ENCODE measurements at places on chromosomes 11 and 22.

DNA sequence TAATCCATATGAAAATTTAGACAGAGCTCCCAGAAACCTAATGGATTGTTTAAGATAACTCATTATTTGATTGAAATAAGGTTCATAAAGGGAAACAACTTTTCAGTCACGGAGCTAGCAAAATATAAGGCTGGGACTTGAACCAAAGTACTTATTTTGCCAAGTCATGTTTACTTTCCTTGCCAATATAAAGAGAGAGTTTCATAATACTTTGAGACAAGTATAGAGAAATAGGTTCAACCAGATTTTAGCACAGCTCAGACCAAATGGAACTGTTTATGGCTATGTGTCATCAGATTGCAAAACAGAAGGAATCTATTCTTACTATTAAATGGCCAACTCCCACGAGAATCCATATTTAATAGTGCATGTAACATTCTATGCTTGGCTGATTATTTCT lies 1517.5 kb upstream of the TENM4 start:
- no peaks in the 10 kb centered on the region for H3K4me1 ChIP-seq
- DNase-seq = no peak
- no peak overlapping the region for H3K27ac ChIP-seq
- no peaks in the 10 kb centered on the region for H3K36me3 ChIP-seq
- H3K4me3 ChIP-seq = no peak overlapping the region

GRCh38 chr11:14773755-14774154 lies 118.3 kb downstream of the CYP2R1 start:
- peaks cover 17% of the 10 kb centered on the region for H3K4me1 ChIP-seq
- DNase-seq = no peak
- H3K27ac ChIP-seq = no peak overlapping the region
- H3K27me3 ChIP-seq = no peaks in the 10 kb centered on the region

- H3K36me3 ChIP-seq = no peaks in the 10 kb centered on the region
- no peaks in the 10 kb centered on the region for H3K4me1 ChIP-seq
- H3K4me3 ChIP-seq = no peak overlapping the region
- H3K27ac ChIP-seq = no peak overlapping the region
- DNase-seq = no peak
Measured at GRCh38 chr11:117483372-117483771, 155.7 kb downstream of the CEP164 start.

DNA sequence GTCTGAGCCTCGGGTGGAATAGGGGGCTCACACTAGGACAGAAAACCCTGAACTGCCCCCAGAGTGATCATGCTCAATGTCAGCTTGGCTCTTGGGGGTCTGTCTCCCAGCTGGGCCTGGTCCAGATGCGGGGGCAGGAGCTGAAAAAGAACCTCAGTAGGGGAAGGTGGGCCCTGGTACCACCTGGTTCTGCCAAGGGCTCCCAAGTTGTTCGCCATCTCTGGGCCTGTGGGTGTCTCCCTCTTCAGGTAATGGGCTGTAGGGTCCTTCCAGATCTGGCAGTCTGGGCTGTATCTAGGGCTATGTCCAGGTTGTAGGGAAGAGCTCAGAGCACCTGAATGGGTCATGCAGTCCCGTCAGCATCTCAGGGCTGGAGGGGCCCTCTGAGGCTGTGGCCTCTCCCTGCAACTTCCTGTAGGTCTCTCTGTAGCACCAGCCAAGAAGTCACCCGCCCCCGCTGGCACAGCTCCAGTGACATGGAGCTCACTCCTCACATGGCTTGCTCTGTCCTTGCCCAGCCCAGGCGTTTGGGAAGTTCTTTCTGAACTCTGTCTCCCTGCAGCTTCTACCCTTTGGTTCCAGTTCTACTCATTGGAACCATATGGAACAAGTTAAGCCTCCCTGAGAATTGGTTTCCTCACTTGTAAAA lies 33.0 kb upstream of the SOX10 start:
- H3K27ac ChIP-seq = no peak overlapping the region
- H3K36me3 ChIP-seq = no peaks in the 10 kb centered on the region
- no peaks in the 10 kb centered on the region for H3K27me3 ChIP-seq
- no peaks in the 10 kb centered on the region for H3K4me1 ChIP-seq
- no peak for DNase-seq

DNA sequence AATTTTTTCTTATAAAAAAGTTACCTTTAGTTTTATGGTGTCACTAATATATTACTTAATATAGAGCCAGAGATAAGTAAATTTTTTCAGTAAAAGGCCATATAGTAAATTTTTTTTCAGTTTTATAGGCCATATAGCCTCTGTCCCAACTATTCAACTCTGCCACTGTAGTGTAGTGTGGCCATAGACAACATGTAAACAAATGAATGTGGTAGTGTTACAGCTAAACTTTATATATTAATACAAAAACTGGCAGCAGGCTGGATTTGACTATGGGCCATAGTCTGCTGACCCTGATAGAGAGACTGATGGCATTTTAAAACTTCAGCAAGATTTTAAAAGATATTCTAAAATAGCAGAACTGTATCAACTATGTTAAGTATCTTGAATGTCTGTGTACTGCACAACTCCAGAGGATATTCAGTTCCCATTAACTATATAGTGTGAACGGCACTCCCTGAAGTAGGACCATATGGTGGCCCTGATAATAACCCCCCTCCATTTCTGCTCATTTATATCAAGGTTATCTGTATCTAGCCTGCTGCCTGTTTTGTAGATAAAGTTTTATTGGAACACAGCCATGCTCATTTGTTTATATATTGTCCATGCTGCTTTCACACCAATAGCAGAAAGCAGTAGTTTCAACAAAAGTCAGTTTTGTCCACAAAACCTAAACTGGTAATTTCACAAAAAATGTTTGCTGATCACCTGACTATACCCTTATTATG lies 71.6 kb downstream of the PRMT3 start:
- H3K4me3 ChIP-seq = no peak overlapping the region
- no peak for DNase-seq
- H3K4me1 ChIP-seq = no peaks in the 10 kb centered on the region
- no peaks in the 10 kb centered on the region for H3K36me3 ChIP-seq

Measured in CD4-positive, alpha-beta memory T cell (primary cell).